ENCODE measurements at places on chromosomes 16 and 17.

GRCh38 chr17:75514299-75514918 lies 928 bp downstream of the CASKIN2 start:
- peak; percentile 48 for DNase-seq

DNA sequence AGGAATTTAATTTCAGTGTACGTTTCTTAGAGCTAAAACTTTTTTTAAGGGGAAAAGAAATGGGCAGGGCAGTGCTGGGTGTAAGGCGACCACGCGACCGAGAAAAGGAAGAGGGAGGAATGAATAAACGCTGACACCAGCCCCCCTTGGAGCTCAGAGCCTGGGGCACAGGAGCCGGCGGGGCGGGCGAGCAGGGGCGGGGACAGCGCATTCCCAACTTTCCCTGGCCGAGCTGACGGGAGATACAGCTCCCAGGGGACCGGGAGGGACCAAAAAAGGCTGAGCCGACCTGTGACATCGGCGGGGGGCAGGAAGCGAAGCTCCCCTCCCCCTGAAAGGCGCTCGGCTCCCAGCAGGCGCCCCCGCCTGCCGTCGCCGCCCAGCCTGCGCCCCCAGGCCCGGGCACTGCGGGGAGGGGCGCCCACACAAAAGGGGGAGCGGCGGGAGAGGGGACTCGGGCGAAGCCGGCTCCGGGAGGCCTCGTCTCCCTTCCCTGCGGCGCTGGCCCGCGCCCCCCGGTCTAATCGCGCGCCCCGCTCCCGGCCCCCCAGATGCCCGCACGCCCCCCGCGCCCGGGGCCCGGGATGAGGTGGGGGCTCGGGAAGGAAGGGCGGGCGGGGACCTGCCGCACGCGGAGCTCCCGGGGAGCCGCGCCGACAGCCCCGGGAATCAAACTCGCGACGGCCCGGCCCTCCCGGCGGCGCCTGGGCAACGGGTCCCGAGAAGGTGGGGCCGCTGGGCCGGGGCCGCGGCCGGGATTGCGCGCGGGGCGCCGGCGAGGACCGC lies 622 bp downstream of the CUEDC1 start:
- peak; percentile 76 for DNase-seq

DNA sequence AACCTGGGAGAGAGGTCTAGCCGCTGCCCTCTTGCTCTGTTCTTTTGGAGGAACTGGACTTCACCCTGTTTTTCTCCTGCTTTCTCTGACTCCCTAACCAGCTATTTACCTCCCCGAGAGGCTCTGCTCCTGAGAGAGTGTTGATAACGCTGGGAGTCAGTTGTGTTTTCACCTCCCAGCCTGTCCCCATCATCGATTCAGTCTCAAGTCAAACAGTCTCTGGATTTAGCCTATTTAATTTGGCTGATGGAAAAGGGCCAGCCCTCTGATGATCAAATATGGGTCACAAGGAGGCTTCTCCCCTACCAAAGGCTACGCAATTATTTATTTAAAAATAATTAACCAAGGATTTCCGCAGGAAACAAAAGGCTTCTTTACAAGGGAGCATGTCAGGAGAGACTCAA lies 31.8 kb downstream of the HNF1B start:
- DNase-seq, result peak; percentile 57

- no peak for DNase-seq
These were observed 236.7 kb downstream of the RBFOX3 start for GRCh38 chr17:79374087-79374689.

GRCh38 chr17:45873728-45874127 lies 20.6 kb upstream of the MAPT start:
- no peak for DNase-seq

DNA sequence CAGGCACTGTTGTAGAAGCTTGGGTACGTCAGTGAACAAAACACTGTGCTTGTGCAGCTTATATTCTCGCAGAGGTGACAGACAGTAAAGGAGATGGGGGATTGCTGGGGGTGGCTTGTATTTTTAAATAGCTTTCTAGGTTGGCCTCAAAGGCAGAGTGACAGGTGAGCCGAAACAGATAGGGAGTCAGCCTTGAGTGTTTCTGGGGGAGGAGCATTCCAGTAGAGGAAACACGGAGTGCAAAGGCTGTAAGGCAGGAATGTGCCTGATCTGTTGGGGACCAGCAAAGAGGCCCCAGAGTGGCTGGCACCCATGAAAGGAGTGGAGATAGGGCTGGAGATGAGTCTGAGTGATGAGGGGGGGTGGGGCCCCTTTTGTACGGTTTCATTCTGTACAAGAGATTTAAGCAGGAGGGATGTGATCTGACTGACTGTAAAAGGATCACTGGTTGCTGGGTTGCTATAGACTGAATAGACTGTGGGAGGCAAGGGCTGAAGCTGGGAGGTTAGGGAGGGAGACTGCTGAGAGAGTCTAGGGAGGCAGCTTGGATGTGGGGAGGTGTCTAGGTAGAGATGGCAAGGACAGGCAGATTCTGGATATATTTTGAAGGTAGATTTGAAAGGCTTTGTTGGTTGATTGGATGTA lies 15.2 kb downstream of the NUP93 start:
- DNase-seq, result no peak

GRCh38 chr16:84144209-84144858 lies 643 bp downstream of the HSDL1 start:
- peak; percentile 25 for DNase-seq

DNA sequence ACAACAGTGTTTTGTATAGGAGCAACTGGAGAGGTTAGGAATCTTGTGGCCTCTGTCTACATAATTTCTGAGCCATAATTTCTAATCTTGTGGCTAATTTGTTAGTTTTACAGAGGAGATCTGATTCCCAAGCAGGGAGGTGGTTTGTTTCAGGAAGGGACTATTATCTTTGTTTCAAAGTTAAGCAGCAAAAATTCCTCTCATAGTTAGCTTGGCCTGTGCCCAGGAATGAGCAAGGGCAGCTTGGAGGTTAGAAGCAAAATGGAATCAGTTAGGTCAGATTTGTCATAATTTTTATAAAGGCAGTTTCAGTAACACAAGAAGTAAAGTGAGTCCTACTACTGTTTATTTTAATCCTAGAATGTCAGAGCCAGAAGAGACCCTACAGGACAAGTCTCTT lies 2.0 kb upstream of the RDM1 start:
- DNase-seq, result no peak

GRCh38 chr17:47889734-47890529 lies 6.1 kb upstream of the SP2 start:
- DNase-seq, result peak; percentile 67

DNA sequence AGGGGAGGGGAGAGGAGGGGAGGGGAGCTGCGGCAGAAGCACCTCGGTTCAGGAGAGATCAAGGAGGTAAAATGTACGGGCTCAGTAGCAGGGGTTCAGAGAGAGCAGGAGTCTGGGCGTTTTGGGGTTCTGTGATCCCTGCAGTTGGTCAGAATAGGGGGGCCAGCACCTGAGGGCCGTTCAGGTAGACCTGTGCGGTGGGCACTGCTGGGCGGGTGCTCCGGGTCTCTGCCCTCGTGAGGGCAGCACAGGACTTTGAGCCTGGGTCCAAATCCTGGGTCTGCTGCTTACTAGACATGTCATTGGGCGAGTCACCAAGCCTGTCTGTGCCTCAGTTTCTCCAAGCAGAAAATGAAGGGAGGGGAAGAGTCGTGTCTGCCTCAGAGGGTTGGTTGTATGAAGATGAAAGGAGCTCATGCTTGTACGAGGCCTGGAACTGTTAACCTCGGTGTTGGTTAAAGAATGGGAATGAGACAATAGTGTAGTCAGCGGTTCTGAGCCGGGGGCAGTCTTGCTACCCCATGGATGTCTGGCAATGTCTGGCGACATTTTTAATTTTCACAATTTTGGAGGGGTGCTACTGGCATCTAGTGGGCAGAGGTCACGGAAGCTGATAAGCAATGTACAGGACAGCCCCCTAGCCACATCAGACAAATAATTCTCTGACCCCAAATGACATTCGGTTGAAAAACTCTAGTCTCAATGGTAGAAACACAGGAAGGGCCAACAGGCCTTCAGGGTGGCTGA lies 35.4 kb downstream of the OR1D5 start:
- DNase-seq, result no peak

DNA sequence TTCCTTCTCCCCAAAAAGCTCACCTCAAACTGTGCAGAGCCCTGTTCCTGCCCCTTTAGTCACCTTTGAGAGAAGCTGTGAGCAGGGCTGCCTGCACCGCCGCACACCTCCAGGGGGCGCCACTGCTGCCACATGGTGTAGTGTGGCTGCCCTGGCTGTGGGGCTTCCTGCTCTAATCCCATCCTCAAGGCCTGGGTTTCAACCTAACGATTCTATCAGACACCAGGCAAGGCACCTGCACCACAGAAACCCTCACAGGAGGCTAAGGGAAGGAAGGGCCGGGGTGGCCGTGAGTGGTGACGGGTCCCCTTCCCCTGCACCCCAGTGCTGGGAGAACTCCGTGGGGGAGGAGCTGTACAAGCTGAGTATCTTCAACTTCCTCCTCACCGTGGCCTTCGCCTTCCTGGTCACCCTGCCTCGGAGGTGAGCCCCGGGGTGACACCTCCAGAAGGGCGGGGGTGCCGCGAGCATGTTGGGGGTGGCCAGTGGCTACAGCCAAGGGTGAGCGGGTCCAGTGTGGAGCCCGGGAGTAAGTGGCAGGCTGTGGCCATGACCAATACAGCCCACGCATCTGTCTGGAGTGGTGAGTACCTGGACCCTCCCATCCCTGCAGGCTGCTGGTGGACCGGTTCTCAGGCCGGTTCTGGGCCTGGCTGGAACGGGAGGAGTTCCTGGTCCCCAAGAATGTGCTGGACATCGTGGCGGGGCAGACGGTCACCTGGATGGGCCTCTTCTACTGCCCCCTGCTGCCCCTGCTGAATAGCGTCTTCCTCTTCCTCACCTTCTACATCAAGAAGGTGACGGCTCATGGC lies 7.0 kb downstream of the TMC8 start:
- DNase-seq, result no peak

GRCh38 chr17:80992077-80992947 lies 671 bp downstream of the CHMP6 start:
- no peak for DNase-seq

DNA sequence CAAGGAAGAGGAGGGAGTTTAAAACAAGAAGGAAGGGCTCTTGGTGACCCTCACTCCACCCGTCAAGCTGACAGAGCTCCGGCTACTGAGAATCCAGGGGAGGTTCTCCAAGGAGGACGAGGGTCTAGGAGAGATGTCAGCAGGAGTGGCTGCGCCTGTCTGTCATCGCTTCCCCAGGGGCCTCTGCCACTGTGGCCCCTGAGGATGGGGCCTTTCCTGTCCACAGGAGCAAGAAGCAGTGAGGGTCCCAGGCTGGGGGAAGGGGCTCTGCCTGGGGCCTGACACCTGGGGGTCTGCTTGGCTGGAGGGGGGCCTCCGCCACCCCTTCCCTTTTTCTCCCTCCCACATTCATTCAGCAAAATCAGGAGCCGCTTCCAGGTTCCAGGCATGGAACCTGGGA lies 66.5 kb upstream of the TNRC6C start:
- DNase-seq, result no peak

GRCh38 chr16:50671644-50672260 lies 9.4 kb downstream of the SNX20 start:
- no peak for DNase-seq
